Activated CD8-positive, alpha-beta memory T cell treated with anti-CD3 and anti-CD28 coated beads for 4 hours (primary cell): ENCODE measurements at places on chromosomes 2 and 18.

- no peak for DNase-seq
Observed at GRCh38 chr2:220664272-220665107, 907.6 kb downstream of the EPHA4 start.

DNA sequence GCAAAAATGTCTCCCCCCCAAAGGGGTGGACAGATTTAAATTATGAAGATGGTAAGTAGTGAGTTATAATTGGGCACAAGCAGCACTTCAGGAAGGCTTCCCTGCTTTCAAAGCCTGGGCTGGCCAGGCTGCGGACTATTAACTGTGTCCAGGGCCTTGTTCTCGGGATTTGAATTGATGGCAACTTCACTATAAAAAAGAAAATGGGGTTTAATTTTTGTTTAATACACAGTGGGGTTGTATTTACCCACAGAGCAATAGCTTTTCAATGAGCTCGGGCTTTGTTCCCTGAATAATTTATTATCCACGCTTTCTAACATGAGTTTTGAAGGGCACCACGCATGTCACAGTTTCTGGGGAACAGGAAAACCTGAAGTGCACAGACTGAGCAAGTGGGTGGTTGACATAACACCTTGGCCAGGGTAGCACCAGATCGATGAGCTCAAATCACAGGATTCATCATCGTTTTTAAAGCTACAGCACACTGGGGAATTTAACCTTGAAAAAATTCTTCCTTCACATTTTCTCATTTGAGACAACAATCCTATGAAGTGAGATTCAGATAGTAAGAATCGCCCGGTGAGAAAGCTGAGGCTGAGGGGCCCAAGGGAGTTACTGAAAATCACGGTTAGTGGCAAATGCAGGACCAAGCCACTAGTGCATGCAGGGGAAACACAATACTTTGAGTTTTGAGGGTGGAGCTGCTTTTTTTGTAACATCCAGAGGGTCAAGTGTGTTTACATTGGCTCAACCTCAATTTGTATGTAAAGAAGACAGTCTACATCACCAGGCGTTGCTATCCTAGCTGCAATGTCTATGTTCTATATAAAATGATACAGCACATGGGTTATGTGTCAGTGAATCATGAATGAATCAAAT is 28.9 kb upstream of the LMAN1 start:
- DNase-seq, result no peak

DNA sequence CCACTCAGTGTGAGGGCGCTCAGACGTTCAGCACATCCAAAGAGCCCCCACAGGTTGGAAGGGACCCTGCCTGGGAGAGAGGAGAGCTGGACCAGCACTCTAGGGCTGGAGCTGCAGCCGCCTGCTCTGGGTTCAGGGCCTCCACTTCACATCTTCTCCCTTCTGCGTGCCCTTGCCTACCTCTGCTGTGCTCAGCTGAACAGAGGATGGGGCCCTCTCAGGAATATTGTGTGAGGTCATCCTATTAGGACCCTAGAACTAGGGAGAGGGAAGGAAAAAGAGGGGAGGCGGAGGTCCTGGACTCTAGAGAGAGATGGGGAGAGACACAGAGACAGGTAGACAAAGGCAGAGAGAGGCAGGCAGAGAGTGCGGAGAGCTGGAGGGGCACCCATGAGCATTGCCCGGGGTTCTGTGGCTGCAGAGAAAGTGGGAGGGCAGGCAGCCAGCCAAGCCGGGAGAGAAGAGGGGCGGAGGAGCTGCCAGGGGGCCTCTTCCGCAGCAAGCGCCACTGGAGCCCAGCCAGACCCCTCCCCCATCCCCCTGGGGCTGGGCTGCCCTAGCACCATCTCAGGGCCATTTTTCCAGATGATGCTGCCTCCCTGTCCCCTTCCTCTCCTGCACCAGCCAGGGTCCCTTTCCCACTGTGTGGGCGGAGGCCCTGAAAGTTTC is 8.3 kb upstream of the TNS1 start:
- no peak for DNase-seq

DNA sequence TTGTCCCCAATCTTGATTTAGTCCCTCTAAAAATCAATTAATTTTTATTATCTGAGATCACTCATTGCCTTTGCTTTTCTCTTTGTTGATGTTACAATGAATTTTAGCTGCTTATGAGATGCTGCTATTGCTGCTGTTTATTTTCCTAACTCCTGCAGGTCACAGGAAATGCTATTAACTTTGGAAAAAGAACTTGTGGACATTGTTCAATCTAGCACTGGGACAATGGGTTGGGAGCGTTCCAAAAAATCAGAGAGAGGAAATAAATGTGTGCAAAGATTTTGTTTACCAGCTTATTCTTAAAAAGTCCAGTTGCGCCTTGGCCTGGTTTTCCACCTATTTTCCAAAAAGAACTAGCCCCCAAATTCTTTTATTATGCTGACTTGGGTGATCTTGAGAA is 268.3 kb downstream of the PTH2R start:
- no peak for DNase-seq

DNA sequence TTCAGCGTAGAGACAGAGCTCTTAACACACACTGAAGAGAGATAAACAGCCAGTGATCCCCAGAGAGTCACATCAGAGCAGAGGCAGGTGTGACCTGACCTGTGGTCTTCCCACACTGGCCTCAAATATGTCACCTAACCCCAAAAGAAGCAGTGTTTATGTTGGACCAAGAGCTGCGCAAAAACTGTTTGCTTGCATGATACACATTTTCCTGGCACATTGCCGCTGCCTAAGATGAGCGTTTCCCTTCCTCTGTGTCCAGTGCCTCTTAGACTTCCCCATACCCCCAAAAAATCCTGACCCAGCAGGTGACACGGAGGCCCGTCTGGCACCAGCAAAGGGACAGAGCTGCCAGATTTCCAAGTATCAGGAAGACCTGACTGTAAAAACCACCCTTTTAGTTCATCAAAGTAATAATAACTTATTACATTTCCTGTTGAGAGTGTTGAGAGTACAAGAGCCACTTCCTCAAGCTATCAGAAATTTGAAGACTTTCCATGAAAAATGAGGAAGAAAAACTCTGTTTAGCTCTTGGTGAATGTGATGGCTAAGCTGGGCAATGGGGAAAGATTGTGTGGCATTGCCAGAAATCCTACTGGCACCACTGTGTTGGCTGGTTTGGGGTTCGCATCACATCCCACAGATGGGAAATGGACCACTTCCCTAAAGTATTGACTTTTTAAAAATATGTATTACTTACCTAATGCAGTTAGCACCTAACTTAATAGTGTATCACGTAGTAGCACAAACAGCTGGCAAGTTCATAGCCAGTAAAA is 6.7 kb downstream of the TNFRSF11A start:
- no peak for DNase-seq
